Thoracic aorta (tissue), 2 donors: ENCODE measurements at places on chromosomes 1 and 21. TPM values are rescaled to one million over a fixed set of nuclear protein-coding genes. Genes with fewer than 3 reads are reported as not detected.

DNA sequence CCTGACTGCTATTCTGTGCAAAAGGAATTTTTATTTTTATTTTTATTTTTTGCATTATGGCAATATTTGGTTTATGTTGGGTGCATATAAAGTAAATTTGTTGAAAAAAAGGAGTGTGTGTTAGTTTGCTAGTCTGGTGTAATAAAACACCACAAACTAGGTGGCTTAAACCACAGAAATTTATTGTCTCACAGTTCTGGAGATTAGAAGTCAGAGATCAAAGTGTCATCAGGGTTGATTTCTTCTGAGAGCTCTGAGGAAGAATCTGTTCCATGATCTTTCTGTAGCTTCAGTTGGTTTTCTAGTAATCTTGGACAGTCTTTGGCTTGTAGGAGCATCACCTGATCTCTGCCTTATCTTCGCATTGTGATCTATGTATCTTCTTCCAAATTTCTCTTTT, 6.5 kb downstream of the SLC30A7 start:
- DNase-seq, result no peak

DNA sequence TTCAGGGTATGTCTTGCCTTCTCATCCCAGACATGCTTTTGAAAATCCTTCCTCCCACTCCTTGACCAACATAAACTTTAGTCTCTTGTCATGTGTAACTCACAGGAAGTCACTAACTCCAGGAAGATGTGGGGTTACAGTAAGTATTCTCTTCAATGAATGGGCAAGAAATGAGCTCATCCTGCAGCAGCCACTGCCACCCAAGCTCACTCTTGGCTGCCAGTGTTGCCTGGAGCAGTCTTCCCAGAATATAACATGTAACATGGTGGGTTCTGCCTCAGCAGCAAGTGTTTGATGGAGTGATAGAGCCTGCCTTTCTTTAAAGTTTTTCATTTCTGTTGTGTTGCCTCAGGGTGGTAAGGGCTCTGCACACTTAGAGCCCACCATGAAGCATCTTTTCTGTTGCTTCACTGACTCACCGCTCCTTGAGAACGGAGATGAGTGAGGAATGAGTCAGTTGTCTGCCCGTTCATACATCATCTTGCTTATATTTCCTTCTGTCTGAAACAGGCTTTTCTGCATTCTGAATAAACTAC, 187.0 kb downstream of the TPR start:
- no peak for DNase-seq

The CD1E gene
- not detected for total RNA-seq

The USP16 gene
- 34.5 TPM for total RNA-seq

The OR11L1 gene
- total RNA-seq, result not detected

The ENAH gene
- 111 TPM for total RNA-seq

DNA sequence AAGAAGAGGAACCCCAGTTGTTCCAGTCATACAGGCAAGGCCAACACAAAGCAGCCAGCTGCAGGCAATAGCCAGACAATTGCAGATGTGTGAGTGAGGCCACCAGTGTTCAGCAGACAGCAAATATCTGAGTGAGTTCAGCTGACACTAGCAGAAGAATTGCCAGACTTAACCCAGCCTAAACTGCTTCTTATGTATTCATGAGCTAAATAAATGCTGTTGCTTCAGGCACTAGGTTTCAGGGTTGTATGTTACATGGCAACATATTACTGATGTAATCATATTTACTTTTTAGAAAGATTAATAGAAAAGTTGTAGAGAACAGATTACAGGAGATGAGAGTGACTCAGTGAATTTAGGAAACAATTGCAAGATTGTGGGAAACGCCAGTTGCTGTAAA, 129.8 kb upstream of the CHODL start:
- no peak for DNase-seq

GRCh38 chr1:153100245-153100644, 5.9 kb upstream of the SPRR2E start:
- no peak for DNase-seq

The MATN1 gene
- total RNA-seq, result 1.5 TPM

The TACSTD2 gene
- total RNA-seq, result 6.9 TPM

The INAVA gene
- 1.8 TPM for total RNA-seq

The FCRL4 gene
- not detected for total RNA-seq

- no peak for DNase-seq
Observed at GRCh38 chr1:180786624-180787023, 126.1 kb upstream of the KIAA1614 start.

DNA sequence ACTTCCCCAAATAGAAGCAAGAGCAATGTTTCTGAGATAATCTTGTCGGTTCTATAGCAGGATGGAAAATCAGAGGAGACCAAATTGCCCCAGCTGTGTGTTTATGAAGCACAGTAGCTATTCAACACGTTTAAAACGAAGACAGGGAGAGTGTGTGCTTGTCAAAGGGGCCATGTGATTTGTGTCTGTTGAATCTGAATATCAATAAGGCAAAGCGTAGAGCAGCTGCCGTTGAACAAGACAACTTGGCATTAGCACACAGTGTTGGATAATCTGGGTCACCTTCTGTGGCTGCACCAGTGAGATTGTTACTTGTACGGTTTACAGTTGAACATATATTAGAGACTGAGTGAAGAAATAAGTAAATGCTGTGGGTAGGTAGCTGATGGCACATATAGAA, 1.0 kb downstream of the CRB1 start:
- DNase-seq, result no peak

The SLC25A34 gene
- 2.4 TPM for total RNA-seq

DNA sequence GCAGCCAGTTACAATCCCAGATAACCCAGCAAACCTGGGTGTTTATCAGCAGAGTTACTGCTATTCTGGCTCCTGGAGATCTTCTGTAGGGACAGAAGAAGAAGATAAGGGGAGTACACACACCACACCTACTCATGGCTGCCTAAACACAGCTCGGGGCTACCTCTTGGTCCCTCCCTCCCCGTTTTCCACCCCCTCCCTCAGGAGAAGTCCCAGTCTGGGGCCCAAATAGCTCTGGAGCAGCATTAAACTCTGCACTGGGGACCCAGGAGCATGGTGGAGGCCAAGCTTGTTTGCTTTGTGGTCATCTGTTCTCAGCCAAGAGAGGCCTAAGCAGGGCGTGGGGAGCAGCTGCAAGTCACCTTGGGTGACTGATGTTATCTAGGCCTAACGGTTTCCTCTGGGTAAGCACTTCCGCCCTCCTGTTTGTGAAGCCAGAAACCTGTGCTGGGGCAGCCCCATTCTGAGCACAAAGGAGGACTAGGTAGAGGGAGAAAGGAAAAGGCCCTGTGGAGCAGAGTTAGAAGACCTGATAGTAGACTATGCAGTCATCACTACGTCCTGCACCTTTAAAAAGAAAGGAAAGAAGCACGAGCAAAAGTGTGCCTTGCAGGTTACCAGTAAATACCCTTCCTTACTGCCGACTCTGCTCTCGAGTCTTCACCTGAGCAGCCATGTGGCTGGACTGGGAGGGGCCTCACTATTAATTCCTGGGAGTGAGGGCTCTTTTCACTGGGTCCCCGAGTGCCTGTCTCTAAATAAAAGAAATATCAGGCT, 2.0 kb upstream of the RCSD1 start:
- no peak for DNase-seq

GRCh38 chr1:230317823-230318819, 108.0 kb downstream of the PGBD5 start:
- DNase-seq, result no peak

GRCh38 chr21:29827236-29827635, 112.6 kb downstream of the GRIK1 start:
- DNase-seq, result no peak

The IFFO2 gene
- total RNA-seq, result 27.7 TPM

The HRNR gene
- total RNA-seq, result not detected

GRCh38 chr1:222769181-222769580, 32.2 kb downstream of the FAM177B start:
- no peak for DNase-seq

DNA sequence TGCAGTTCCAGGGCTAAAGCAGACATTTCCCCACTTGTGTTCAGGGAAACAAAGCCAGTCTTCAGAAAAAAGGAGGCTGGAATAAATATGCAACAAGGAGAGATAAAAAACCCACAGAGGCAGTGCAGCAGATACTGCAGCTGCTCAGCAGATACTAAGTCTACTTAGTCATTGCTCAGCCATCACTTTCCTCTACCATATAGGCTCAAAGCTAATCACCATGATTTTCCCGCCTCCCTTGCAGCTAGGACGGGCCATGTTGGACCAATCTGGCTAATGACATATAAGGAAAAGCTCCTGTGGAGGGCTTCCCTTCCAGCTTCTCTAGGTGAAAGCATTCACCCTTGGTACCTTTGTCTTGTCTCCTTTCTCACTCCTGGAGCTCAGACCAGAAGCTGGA, 10.0 kb upstream of the EFHD2 start:
- DNase-seq, result no peak

- DNase-seq, result no peak
Observed at GRCh38 chr1:173039626-173040025, 11.1 kb downstream of the TNFSF18 start.

GRCh38 chr1:209594440-209594839, 10.9 kb downstream of the CAMK1G start:
- DNase-seq, result no peak

- DNase-seq, result no peak
Observed at GRCh38 chr1:23179862-23180261, 11.2 kb upstream of the LUZP1 start.

DNA sequence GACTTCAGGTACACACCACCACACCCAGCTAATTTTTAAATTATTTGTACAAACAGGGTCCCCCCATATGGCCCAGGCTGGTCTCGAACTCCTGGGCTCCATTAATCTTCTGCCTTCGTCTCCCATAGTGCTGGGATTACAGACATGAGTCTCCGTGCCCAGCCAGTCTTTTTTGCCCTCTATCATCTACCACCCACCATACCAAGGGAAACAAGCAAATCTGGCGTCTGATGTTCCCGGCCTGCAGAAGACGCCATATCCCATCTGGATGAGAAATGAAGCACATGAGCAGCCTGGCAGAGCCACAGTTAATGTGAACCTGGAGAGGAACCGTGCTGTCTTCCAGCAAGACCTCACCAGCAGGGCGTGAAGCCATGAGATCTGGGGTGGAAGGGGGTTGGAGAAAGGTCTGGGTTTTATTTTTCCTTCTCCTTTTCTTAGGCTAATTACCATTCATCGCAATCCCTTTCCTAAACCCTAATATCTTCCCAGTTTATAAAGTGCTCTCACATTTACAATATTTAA, 1.8 kb upstream of the PRELP start:
- DNase-seq, result no peak

DNA sequence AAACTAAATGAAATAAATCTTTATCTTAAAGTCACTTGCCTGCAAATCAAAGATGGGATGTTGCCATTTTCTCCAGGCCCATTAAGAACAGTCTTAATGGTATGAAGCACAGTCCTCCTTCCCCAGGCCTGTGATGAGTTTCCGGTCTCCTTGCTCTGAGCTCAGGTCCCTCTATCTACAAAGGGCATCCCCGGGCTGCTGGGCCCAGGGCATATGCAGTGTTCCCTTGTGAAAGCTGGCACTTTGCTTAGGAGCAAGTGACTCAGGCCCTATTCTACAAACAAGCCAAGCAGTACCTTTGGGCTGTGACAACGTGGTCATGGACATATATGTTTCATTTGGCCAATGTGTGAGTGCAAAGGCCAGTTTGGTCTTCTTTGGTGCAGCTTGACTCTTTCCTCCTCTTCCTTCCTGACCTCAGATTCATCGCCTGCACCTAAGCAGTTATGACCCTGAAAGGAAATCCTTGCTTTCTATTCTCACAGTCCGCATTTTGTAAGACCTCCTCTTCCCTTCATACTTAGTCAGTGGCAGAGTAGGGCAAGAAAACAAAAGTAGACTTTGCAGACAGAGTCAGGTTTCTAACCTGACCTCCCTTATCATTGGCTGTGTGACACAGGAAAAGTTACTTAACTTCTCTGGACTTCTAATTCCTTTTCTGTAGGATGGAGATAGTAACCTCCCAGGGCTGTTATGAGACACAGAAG, 109.5 kb downstream of the ERG start:
- no peak for DNase-seq

DNA sequence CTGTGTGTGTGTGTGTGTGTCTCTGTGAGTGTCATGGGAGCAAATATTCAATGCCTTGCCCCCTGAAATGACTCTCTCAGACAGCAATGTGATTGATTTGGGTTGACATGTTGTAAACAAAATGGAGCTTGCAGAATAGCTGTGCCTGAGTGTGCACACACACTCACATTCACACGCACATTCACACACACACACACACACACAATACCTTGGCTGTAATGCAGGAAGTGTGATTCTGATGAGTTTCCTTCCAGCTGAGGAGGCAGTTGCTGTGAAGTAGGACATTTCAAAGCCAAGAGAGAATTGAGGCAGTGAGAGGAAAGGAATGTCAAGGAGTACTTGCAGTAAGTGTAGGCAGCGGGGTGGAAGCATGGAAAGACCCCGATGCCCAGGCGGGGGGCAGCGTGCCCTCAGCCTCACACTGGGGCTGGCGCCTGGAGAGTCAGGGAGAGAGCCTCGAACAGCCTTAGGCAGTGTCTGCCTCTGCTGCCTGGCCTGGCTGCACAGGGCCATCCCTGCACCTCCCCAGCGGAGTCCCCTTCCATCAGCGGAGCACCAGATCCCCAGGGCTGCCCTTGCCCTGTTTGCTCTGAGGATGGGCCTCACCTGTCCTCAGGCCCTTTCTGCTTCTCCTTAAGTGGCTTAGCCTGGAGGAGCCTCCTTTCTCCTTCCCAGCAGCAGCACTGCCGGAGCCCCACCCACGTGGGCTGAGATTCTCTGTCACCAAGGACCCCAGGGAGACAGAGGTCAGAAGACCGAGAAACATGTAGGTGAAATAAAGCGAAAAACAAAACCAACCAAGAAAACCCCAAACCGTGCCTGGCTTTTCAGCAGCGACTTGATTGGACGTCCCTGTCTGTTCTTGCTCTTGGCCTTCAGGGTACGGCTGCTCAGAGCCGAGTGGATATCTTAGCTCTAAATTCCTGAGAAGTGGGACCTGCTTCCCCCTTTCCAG, 9.2 kb downstream of the VASH2 start:
- DNase-seq, result no peak

DNA sequence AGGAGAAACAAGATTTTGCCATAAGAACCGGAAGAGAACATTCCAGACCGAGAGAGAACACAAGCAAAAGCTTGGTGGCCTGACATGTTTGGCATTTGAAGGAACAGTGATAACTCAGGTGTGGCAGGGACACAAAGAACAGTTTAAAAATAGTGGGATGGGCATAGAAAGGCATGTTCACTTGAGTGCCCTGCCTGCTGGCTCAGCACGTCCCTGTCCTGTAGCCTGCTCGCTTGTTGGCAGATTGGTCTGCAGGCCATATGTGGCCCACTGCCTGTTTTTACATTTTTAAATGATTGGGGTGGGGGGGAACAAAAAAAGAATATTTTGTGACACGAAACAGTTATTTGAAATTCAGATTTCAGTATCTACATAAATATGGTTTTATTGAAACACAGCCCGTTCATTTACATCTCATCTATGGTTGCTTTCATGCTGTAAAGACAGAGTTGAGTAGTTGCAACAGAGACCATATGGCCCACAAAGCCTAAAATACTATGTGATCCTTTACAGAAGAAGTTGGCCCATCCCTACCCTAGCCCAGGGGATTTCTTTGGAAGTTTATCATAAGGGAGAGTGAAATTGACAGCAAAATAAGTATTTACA, 100.7 kb downstream of the RGL1 start:
- no peak for DNase-seq

- DNase-seq, result no peak
Observed at GRCh38 chr21:16216288-16216962, 486.6 kb downstream of the USP25 start.

The IVL gene
- total RNA-seq, result not detected

The FLG gene
- not detected for total RNA-seq

- no peak for DNase-seq
Observed at GRCh38 chr1:67560580-67561255, 124.3 kb upstream of the GADD45A start.
